ENCODE measurements at places on chromosomes 13 and 19. TPM values are rescaled to one million over a fixed set of nuclear protein-coding genes. Genes with fewer than 3 reads are reported as not detected.

Gene LYPD5
- 2.7 TPM for total RNA-seq

DNA sequence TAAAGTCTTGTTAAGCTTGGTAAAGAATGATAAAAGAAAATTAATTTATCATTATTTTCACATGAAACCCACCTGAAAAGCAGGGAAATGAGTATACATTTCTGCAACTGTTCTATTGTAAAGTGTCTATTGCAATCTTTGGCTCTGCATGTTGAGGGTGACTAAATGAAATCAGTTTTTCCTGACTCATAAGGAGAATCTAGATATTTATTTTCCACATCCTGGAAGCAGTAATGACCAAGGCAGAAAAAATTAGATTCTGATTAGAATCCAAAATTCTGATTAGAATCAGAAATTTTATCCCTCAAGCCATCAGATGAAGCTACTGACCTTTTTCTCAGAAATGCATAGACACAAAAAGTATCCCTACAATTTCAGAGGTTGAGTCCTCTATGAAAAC lies 178.4 kb downstream of the MYO16 start:
- H3K27me3 ChIP-seq = no peaks in the 10 kb centered on the region
- H3K27ac ChIP-seq = no peak overlapping the region
- no peaks in the 10 kb centered on the region for H3K4me1 ChIP-seq
- DNase-seq = no peak
- no peak overlapping the region for H3K4me3 ChIP-seq
- no peaks in the 10 kb centered on the region for H3K36me3 ChIP-seq

GRCh38 chr19:43711751-43712355 lies 4.0 kb upstream of the IRGC start:
- no peaks in the 10 kb centered on the region for H3K4me1 ChIP-seq
- H3K27ac ChIP-seq = no peak overlapping the region
- no peaks in the 10 kb centered on the region for H3K36me3 ChIP-seq
- H3K27me3 ChIP-seq = no peaks in the 10 kb centered on the region
- no peak for DNase-seq

Gene SHISA7
- not detected for total RNA-seq

GRCh38 chr19:18483119-18483890 lies 38.6 kb downstream of the ELL start:
- H3K27ac ChIP-seq = no peak overlapping the region
- no peaks in the 10 kb centered on the region for H3K27me3 ChIP-seq
- H3K4me1 ChIP-seq = peaks cover 6% of the 10 kb centered on the region
- H3K36me3 ChIP-seq = no peaks in the 10 kb centered on the region
- H3K4me3 ChIP-seq = no peak overlapping the region

DNA sequence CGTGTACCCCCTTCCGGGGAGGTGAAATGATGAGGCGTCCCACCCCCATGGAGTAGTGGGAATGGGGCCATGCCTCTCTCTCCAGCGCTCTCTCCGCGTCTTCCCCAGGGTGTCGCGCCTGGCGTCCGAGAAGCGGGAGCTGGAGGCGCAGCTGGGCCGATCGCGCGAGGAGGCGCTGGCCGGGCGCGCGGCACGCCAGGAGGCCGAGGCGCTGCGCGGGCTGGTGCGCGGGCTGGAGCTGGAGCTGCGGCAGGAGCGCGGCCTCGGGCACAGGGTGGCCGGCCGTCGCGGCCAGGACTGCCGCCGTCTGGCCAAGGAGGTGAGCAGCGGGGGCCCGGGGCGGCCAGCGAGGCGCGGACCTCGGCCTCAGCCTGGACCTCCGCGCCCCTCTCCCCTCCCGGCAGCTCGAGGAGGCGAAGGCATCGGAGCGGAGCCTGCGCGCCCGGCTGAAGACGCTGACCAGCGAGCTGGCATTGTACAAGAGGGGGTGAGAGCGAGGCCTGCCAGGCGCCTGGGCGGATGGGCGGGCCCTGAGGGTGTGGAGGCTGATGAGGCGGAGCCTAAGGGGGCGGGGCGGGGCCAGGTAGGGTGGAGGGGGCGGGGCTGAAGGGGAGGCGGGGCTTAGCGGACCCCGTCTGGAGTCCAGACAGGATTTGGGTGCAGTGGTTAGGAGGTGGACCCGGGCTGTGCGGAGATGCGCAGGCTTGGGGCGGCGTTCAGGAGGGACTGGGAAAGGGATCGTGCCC lies 7.7 kb downstream of the PGLYRP1 start:
- H3K36me3 ChIP-seq = no peaks in the 10 kb centered on the region
- H3K4me1 ChIP-seq = peaks cover 10% of the 10 kb centered on the region
- peak overlapping the region; percentile 30 for H3K4me3 ChIP-seq

Gene NLRP12
- 0.97 TPM for total RNA-seq

GRCh38 chr19:8243146-8243545 lies 34.0 kb downstream of the CERS4 start:
- no peak for DNase-seq
- no peaks in the 10 kb centered on the region for H3K36me3 ChIP-seq
- no peak overlapping the region for H3K4me3 ChIP-seq
- no peaks in the 10 kb centered on the region for H3K27me3 ChIP-seq
- peaks cover 12% of the 10 kb centered on the region for H3K4me1 ChIP-seq

Gene TMPRSS9
- total RNA-seq = 0.14 TPM

- no peak overlapping the region for H3K4me3 ChIP-seq
- H3K27ac ChIP-seq = no peak overlapping the region
- peaks cover 26% of the 10 kb centered on the region for H3K4me1 ChIP-seq
- no peak for DNase-seq
These were observed 44.5 kb upstream of the EPHX3 start for GRCh38 chr19:15276620-15277215.

DNA sequence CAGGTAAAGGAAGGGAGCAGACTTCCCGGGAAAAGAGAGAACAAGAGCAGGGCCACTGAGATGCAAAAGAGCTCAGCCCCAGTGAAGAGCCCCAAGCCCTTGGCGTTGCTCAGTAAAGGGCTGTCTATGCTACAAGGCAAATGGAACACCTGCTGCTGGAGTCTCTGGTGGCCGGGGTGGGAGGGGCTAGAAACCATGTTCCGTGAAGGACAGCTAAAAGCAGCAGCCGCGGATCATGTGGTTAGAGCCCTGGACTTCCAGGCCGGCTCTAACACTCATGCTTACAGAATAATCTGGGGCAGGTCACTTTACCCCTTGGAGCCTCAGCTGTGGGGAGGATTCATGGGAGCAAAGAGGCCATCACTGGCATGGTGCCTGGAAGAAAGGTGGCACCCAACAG lies 17.8 kb downstream of the POU2F2 start:
- no peak for DNase-seq
- H3K4me1 ChIP-seq = no peaks in the 10 kb centered on the region
- no peaks in the 10 kb centered on the region for H3K36me3 ChIP-seq
- H3K27me3 ChIP-seq = no peaks in the 10 kb centered on the region

DNA sequence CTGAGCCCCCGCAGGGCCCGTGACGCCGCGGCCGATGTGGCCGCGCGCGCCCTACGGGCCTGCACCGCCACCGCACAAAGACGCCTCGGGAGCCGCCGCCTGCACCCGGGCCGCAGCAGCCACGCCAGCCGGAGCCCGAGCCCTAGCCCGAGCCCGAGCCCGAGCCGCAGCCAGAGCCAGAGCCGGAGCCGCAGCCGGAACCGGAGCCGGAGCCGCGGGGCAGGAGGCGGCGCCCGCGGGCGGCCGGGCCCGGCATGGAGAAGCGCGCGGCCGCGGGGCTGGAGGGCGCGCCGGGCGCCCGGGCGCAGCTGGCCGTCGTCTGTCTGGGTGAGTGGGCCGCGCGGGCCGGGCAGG lies 379 bp downstream of the LRP3 start:
- DNase-seq = no peak
- no peaks in the 10 kb centered on the region for H3K27me3 ChIP-seq
- no peaks in the 10 kb centered on the region for H3K36me3 ChIP-seq
- peak overlapping the region; percentile 63 for H3K4me3 ChIP-seq
- H3K27ac ChIP-seq = peak overlapping the region; percentile 58

GRCh38 chr19:53183146-53183764 lies 9.9 kb downstream of the ZNF665 start:
- H3K4me3 ChIP-seq = no peak overlapping the region
- H3K27ac ChIP-seq = no peak overlapping the region
- DNase-seq = no peak

Gene GFY
- total RNA-seq = not detected

DNA sequence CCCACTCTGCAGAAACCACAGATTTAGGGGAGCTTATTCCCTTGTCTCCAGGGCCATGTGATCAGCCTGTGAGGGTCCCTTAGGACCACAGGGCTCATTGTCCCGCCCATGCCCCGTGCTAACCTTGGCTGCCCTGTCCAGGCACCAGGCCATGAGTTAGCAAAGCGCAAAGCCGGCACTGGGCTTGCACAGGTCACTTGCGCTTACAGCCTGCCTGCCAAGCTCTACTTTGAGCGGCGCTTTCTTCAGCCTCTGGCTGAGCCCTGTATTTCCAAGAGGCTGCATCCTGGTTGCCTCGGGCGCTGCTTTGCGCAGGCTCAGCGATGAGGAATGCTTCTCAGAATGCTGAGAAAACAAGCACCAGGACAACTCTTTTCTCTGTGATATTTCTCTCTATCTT lies 188.0 kb downstream of the TDRD3 start:
- DNase-seq = no peak
- H3K4me3 ChIP-seq = no peak overlapping the region
- no peaks in the 10 kb centered on the region for H3K36me3 ChIP-seq
- H3K4me1 ChIP-seq = no peaks in the 10 kb centered on the region
- no peak overlapping the region for H3K27ac ChIP-seq

All from prostate gland (tissue), 2 donors.